ENCODE measurements at places on chromosomes 4 and X. TPM values are rescaled to one million over a fixed set of nuclear protein-coding genes. Genes with fewer than 3 reads are reported as not detected.

Gene UGT2B10
- 0.09 TPM for polyA plus RNA-seq

Gene MAGEA11
- not detected for polyA plus RNA-seq

Gene FAAH2
- polyA plus RNA-seq: 1.4 TPM

Gene CMC4
- polyA plus RNA-seq: 20.1 TPM

Gene SAGE1
- not detected for polyA plus RNA-seq

Gene DEFB131A
- polyA plus RNA-seq: not detected

Gene LGI2
- 0.79 TPM for polyA plus RNA-seq

Gene NUDT10
- 6.9 TPM for polyA plus RNA-seq

Gene CXCL13
- polyA plus RNA-seq: 0.10 TPM

Gene NEIL3
- polyA plus RNA-seq: not detected

Gene SLC10A4
- polyA plus RNA-seq: 1.2 TPM

Gene EDA
- 3.8 TPM for polyA plus RNA-seq

Gene SLC9B1
- polyA plus RNA-seq: 0.61 TPM

Gene NRK
- polyA plus RNA-seq: 0.34 TPM

GRCh38 chrX:46722742-46723568 lies 36.0 kb downstream of the SLC9A7 start:
- DNase-seq: no peak

- DNase-seq: no peak
Observed at GRCh38 chrX:1434871-1435240, 17.9 kb downstream of the ASMTL start.

DNA sequence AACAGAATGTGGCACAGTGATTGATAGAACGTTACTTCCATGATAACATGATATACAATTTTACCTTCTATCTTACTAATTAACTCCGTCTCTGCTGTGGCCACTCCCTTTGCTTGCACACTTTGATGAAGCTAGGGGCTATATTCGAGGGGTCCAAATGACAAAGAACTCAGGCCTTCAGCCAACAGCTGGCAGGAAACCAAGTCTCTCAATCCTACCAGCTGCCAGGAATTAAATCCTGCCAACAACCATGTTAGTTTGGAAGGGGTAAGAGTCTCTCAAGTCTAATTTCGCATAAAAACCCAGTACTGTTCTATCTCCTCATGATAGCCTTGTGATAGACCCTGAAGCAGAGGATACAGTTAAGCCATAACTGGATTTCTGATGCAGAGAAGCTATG lies 1122.9 kb upstream of the PCDH10 start:
- no peak for DNase-seq

- DNase-seq: no peak
Observed at GRCh38 chrX:15496824-15497223, 3.7 kb upstream of the PIR start.

DNA sequence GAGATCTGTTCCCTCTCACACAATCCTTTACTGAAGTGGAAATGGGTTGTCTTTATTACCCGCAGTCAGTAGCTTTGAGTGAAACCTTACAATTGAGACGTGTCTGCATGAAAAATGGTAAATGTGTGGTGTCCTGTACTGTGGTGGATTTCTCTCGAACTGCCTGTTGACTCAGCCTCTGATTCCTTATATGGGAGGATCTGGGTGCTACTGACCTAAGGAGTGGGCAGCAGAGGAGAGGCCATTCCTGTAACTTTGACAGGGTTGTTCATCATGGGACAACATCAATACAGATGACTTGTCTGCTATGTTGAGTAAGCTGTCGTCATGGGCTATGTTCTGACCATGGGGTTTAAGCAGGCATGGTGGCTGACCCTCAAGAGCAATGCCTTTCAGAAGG lies 159.6 kb upstream of the WDR1 start:
- no peak for DNase-seq

DNA sequence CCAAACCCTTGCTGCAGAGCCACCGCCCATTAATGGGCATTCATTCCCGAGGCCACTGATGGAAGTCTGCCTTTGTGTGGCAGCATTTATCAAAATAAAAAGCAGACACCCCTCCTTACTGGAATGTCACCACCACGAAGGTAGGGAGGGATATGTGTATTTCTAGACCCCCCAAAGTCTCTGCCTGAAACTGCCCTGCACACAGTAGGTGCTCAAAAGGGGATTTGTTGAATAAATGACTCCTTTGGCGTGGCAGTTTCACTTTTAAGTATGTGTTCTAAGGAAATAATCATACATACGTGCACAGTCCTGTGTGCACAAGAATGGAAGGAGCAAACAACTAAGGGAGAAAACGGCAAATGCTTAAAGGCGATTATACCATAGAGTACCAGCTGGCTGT lies 23.6 kb upstream of the GLOD5 start:
- DNase-seq: no peak

- no peak for DNase-seq
Observed at GRCh38 chrX:29947225-29947624, 268.1 kb upstream of the MAGEB2 start.

DNA sequence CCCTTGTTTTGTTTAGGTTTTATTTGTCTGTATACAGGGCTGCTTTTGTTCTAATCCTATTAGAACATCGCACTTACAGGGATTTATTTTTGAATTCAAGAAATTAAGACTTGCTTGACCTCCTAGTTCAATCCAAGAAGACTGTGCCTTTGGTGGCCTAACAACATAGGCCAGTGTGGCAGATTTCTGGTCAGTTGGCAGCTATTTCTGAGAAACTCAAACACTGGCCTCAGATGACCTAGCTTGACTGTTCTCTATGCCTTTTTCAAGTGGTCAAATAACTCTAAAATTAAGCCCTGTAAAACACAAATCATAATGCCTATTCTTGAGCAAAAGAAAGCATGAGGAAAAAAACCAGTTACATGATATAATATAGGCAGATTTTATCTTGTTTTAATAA lies 89.3 kb upstream of the GPR34 start:
- no peak for DNase-seq

DNA sequence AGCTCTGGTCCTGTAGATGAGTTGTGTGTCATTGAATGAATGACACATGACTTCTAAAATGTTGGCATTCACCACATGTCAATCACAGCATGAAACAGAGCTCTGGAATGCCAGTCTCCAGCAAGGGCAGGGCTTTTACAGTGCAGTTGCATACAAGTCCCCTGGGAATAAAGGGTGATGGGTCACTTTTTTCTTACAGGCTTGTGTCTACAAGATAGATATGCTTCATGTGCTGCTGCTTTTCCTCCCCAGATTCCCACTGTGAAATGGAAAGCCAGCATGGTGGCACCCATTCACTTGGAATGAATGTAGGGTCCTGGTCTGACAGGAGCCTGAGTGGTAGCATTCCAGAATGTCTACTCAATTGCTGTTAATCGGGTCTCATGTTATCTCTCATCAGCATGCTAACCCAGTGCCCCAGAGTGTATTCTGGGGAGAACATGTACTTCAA lies 159.1 kb upstream of the KIT start:
- DNase-seq: no peak

DNA sequence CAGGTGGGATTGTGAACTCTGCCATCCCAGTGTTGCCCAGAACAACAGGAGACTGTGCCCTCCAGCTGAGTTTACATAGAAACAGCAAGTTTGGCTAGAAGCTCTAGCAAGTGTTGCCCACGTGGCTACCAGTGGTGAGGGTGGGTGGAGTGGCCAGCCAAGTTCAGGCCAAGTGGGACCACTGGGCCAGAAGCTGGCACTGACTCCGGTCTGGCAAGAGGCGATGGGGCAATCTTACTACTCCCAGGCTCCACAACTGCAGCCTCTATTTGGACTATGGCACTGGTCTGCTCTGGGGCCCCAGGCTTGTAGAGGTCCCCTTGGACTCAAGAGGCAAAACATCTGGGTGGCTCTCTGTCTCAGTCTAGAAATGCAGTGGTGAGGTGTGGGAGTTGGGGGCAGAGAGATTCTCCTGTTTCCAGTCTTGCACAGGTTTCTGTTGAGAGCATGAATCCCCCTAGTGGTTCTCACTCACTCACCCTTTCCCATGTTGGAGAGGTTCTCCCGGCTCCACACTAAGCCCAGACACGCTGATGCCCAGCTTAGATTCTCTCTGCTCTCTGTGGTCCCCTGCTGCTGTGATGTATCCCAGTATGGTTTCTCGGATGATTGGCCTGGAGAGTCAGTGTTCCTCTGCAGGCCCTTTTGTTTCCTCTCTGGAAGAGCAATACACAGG lies 615.3 kb downstream of the PDHA2 start:
- no peak for DNase-seq

- no peak for DNase-seq
Observed at GRCh38 chr4:22496165-22496813, 19.6 kb downstream of the ADGRA3 start.

DNA sequence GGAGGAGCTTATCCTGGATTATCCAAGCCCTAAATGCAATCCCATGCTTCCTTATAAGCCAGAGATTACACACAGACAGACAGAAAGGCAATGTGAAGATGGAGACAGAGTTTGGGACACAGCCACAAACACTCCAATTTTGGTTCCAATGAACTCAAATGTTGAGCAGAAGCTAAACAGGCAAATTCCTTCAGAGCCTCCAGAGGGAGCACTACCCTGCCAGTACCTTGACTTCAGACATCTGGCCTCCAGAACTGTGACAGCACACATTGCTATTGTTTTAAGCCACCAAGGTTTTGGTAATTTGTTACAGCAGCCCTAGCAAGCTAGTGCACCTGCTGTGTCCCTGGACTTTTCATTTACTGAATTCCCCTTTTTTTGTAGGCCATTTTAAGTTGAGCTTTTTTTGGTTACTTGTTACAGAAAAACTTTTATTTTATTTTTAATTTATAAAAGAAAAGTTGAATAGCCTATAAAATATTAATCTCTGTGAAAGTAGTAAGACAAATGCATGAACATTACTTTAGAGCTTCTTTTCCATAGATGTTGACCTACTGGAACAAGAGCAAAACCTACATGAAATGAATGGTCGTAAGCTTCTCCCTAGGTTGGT lies 33.4 kb upstream of the SRD5A3 start:
- no peak for DNase-seq

- no peak for DNase-seq
Observed at GRCh38 chr4:132169660-132170059, 979.4 kb upstream of the PCDH10 start.

DNA sequence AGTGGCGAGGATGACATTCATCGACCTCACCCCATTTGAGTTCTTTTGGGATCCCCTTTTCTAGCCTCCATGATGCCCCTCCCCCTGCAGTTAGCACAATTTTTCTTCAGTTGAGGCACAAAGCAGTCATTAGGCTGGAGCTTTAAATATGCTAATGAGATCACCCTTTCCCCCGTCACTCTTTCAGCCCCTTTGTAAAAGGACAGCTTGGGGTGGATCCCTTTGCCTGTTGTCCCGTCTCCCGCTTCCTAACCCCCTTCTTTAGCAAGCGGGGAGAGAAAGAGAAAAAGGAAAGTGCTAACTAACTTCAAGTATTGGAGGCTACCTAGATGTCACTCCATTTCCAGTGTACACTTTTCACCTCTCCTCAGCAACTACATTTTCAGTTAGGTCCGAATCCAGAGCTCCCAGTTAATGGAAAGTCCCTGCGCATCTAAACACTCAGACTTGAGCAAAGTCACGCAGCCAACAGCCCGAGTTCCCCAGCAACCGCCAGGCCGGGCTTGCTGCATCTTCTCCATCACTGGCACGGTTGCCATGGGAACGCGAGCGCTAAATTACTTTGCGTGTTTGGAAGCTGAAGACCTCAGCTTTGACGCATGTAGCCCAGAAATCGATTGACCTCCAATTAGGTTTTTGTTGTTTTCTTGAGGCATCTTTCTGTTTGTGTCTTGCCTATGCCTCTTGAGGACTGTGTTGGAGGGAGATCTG lies 76.8 kb downstream of the RTL5 start:
- DNase-seq: no peak

DNA sequence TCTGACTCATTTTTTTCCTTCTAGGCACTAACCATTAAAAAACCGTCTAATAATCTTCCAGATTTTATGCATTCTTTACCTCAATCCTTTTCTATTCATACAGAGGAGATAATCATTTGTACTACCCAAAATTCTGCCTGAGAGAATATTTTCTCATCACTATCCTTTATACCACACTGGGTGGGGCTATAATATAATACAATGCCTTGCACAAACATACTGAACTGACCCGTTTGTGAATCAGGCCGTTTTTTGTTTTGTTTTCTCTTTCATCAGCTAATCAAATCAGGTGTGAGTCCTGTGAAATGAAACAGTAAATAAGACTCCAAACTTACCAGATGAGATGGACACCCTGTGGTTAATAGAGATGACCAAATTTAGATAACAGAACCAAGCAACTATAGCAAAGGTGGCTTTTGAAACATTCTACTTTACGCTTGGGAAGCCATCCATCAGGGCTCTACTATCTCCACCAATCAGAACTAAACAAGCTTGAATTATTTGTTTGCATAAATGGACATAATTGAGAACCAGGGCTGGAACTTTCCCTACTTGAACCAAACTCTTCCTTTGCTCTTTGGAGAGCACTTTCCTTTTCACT lies 573.0 kb downstream of the GABRG1 start:
- DNase-seq: no peak

GRCh38 chr4:3520276-3520675 lies 11.9 kb downstream of the LRPAP1 start:
- DNase-seq: no peak

GRCh38 chr4:53169695-53170617 lies 195.9 kb downstream of the SCFD2 start:
- DNase-seq: no peak

- DNase-seq: no peak
Observed at GRCh38 chrX:16436348-16437188, 213.4 kb upstream of the S100G start.

- no peak for DNase-seq
Observed at GRCh38 chr4:17260166-17260907, 251.6 kb downstream of the QDPR start.

DNA sequence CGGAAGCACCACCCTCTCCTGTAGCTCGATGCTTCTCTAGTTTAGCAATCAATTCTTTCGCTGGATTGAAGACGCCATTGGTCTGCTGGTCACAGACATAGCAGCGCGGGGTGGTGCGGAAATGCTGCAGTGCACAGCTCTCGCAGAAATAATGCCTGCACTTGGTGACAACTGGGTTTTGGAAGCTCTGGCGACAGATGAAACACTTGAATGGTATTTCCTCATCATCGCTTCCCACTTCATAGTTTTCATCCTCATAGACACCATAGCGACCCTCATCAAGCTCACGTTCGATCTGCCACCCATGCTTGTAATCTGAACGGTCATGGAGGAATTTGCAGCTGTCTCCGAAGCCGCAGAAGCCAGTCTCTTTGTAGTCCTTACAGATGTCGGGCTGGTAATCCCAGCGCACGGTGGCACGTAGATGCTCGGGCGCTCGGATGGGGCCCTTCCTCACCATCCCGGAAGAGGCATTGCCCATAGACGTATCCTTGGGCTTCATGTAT lies 854 bp downstream of the RNF113A start:
- no peak for DNase-seq

- no peak for DNase-seq
Observed at GRCh38 chr4:80333121-80333520, 2.4 kb upstream of the CFAP299 start.

- no peak for DNase-seq
Observed at GRCh38 chr4:166887457-166887856, 346.8 kb downstream of the SPOCK3 start.

- DNase-seq: no peak
Observed at GRCh38 chr4:138158746-138159297, 83.3 kb downstream of the SLC7A11 start.

Data from urinary bladder (tissue), 4 donors.